ENCODE measurements at places on chromosomes 13 and 19.

GRCh38 chr19:57818378-57818777 is 3.7 kb upstream of the ZNF552 start:
- DNase-seq: peak; percentile 17

DNA sequence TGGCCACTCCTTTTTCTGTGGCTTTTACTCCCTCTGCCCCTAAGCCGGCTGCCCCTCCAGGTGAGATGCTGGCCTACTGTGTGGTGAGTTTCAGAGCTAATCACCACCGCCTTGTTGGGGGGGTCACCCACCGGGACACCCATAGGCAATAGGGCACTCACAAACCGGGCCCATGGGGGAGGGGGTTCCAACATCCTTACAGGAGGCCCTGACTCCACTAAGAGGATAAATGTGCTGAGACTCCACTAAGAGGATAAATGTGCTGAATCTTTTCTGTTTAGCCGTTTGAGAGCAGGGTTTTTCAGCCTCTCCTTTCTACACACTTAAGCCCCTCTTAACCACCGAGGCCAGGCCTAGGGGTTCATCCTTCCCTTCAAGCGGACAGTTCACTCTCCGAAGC is 73.7 kb downstream of the SLC15A1 start:
- DNase-seq: no peak

- no peak for DNase-seq
Observed at GRCh38 chr13:80551650-80552497, 210.9 kb upstream of the SPRY2 start.

DNA sequence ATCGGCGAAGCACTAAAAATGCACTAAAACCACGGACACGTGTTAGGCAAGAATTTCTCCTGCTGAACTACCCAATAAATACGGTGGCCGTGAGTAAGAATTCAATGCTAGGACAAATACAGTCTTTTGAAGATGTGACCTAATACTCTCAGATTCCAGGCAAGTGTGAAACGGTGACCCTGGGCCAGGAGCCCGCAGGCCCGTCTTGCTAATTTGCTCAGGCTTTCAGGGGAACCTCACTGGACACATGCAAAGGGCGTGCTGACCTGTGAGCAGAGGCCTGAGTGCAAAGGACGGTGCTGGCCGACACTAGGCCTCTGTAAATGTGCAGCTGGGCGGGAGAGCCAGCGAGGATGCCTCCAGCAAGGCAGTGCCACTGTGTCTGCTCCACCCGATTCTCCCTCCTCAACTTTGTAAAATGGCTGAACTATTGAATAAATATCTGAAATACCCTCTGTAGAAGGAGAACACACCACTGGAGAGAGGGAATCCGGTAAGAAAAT is 70.1 kb downstream of the STK24 start:
- DNase-seq: no peak

- DNase-seq: peak; percentile 94
Observed at GRCh38 chr19:18091217-18091608, 4.5 kb upstream of the IL12RB1 start.

DNA sequence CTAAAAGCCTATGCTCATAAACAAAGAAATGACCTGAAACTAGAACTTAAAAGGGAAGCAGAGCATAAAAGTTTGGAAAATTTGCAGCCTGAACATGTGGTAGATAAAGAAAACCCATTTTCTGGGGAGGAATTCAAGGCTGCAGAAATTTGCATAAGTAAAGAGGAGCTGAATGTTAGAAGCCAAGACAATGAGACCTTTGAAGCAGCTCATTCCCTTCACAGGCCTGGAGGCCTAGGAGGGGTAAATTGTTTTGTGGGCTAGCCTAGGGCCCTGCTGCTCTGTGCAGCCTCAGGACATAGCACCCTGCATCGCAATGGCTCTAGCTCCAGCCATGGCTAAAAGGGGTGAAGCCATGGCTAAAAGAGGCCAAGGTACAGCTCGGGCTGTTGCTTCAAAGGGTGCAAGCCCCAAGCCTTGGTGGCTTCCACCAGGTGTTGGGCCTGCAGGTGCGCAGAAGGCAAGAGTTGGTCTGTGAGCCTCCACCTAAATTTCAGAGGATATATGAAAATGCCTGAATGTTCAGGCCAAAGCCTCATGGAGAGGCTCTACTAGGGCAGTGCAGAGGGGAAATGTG is 38.3 kb downstream of the ZIC2 start:
- DNase-seq: no peak

- no peak for DNase-seq
Observed at GRCh38 chr13:30392681-30393045, 29.6 kb upstream of the UBE2L5 start.

DNA sequence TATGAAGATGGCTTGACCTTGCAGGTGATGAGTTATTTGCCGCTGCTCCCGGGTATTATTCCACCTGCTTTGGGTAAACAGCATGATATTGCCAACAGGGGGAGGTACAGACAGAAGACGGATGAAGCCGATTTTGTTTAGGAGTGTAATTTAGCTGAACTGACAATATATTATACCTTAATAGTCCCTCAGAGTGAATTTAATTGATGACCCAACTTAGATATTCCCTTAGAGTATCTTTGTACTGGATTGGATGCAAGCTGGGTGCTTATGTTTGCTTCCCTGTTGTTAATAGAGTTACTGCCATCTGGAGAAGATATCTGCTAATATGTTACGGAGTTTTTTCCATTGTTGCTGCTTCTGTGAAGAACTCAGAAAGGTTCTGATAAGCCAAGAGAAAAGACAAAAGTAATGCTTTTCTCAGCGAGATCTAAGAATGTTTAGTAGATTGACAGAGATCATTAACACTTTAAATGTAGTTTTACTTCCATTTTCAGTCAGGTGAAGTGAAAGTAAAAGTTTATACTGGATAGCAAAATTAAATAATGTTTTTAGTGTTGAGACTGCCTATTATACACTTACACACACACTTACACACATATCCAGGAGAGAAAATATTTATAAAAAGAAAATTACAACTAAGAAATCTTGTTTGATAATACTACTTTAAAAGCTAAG is 2220.8 kb upstream of the PCDH20 start:
- no peak for DNase-seq

GRCh38 chr19:35206379-35206778 is 22.2 kb downstream of the FAM187B start:
- DNase-seq: peak; percentile 44

GRCh38 chr13:44758630-44759383 is 182.7 kb upstream of the TSC22D1 start:
- DNase-seq: no peak

DNA sequence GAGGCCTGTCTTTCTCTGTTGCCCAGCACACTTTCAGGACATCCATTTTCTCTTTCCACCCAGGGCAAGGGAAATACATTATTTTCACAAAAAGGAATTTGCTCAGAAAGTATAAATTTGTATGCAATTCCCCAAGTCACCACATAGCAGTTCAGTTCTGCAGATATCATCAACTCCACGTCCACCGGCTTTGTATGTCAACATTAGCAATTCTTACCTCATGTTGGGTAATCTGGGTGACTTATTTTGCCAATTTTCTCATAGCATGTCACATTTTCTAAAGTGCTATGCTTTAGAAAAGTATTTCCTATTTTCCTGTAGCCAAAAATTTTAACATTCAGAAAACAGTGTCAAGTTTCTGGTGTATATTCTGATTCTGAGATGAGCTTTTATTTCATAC is 501.8 kb downstream of the EFNB2 start:
- no peak for DNase-seq

- DNase-seq: no peak
Observed at GRCh38 chr13:42728507-42729180, 52.7 kb upstream of the FAM216B start.
